MV-4-11 (cell line): ENCODE measurements at places on chromosomes 2 and 18.

- no peak for DNase-seq
Observed at GRCh38 chr2:181121996-181122395, 141.6 kb downstream of the UBE2E3 start.

DNA sequence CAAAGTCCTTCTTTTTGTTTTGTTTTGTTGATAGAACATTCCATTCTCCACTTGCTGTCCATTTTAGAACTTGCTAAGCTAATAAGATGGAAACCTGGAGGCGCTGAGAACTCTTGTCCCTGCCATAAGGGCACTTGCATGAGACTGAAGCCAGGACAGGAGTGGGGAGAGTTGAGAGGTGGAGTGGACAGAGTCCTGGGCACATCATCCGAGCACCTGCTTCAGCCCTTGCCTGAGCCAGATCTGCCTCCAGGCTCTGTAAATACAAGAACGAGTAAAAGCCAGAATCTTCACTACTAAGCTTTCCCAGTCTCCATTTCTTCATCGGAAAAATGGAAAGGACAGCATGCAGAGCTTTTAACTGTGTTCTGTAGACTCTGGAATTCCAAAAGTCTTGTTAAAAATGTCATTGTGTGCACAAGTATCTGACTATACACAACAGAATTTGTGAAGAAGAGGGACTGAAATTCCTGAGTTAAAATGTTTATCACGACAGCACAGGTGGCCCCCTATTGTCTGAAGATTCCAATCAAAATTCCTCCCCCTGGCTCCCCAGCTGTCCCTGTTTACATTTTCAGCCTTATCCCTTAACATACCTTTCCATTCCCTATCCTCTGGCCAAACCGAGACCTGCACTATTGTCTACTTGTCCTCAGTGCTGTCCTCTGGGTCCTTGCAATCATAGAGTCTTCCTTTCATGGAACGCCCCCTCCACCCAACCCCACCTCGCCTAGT lies 498.2 kb upstream of the TNP1 start:
- no peak for DNase-seq

- no peak for DNase-seq
Observed at GRCh38 chr2:120108049-120108448, 95.2 kb downstream of the EPB41L5 start.

GRCh38 chr2:239369631-239370161 lies 31.1 kb downstream of the HDAC4 start:
- DNase-seq = peak; percentile 91

- DNase-seq = no peak
Observed at GRCh38 chr2:160516547-160517365, 23.1 kb upstream of the RBMS1 start.

GRCh38 chr18:8889489-8889888 lies 184.1 kb downstream of the MTCL1 start:
- no peak for DNase-seq

DNA sequence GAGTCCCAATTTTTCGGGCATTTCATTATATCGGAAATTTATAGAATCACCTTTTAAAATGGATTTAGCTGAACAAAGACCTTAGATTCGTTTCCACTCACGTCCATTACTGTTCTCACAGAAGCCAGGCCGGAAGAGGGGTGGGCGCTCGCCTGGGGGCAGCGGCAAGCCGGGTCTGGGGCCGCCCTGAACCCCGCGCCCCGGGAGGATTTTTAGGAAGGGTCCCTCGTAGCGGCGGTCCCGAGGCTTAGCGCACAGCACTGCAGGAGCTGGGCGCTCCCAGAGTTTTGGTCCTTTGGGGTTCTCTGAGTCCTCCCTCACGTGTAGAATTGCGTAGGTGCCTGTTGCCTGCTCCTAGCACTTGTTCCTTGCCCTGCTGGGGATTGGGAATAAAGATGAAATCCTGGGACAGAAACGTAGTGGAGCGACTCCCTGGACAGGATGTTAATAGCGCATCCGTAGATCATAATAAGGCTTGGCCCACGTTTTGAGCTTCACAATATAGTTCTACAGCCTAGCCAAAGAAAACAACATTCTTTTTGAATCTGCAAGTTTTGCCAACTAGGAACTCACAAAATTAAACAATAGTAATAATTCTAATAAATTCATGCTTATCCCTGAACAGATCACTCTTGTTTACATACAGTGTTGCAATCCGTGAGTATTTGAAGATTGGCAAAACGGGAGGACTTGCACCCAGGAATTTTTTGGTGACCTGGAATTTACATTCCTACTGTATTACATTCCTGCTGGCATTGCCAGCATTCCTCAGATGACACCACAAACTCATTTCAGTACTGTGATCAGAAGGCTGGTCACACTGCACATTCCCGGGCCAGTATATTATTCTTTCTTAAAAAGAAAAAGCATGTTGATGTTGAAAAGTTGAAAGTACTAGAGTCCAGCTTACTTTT lies 875 bp downstream of the C18orf63 start:
- DNase-seq = no peak

DNA sequence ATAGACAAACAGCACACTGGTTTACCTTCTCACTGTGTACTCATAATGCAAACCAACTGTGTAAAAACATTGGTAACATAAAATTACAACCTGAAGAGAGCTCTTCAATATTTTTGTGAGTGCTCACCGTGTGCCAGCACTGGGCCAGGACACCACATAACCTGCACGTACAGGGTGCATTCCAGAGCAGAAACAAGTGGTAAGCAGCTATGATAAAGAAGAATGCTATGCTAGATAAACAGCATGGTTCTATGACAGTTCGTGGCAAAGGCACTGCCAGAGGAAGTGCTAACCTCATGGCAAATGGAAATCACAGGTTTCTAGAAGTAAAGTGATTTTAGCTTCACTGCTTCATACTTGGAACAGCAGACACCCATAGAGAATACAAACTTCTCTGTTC lies 343.5 kb downstream of the MTX2 start:
- no peak for DNase-seq

GRCh38 chr2:36951027-36951518 lies 15.3 kb downstream of the STRN start:
- no peak for DNase-seq

DNA sequence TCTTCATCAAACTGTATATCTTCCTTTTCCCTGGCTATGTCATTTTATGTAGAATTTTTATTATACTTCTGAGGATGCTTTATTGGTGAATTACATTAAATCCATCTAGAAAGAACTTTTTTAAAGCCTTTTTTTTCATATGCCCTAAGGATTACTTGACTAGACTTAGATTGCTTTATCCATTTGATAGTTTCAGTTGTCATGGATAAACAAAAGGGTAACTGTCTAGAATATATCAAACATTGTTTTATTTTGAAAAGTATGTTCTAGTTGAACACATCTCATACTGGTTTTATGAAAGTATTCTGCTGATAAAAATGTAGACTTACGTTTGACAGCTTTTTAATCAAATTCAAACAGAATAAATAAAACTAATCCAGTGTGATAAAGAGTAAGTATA lies 639.8 kb downstream of the ARHGAP15 start:
- DNase-seq = no peak

DNA sequence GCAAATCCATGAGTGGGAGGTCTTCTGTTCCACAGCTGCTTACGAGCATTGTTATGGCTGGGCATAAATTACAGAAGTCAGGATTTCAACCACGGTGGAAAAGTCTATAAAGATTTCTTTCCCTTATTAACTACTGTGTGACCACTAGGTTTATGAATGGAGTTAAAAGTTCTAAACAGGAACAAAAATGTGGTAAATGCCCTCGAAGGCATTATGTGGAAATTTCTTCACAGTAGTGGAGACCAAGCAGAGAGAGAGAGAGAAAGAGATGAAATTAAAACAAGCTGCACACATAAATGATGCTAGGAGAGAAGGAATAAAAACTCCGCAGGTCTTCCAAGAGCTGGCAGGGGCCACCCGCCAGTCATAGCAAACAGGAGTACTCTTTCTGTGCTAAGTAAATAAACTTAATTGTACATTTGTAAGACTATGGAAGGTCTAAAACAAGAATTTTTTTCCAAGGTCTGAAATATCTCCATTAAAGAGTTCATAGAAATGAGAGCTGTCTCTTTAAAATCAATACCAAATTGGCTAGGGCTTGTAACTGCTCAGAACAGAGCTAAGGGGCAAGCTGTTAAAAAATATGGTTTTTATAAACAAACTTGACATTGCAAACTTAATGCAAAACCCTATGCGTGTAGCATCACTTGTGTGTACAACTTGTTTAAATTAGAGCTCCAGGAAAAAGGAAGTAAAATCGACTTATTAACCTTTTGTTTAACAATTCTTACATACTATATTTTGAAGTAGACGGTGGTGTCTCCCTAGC lies 438.2 kb downstream of the MEIS1 start:
- peak; percentile 3 for DNase-seq

GRCh38 chr18:74234326-74235171 lies 57.2 kb downstream of the CYB5A start:
- peak; percentile 66 for DNase-seq

- DNase-seq = no peak
Observed at GRCh38 chr2:121644715-121645114, 4.5 kb downstream of the CLASP1 start.

DNA sequence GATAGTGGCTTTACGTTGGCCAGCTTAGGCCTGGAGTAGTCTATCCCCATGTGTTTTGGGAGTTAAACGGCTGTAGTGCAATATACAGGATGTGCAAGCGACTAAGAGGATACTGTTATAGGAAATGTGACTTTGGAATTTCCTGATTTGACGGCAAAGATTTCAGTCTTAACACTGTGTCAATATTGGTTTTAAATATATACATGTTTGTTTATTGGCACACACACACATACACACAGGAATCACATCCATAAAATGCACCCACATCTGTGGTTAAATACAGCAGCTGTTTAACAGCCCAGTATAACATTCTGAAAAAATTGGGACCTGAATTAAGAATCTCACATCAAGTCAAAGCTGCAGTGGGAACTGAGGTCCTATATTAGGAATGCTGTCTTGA lies 347.1 kb downstream of the TXNL1 start:
- DNase-seq = no peak

- DNase-seq = no peak
Observed at GRCh38 chr2:223744580-223744979, 92.8 kb downstream of the AP1S3 start.

- DNase-seq = no peak
Observed at GRCh38 chr18:64202863-64203262, 54.0 kb upstream of the LINC00305 start.

GRCh38 chr2:181817509-181817908 lies 74.0 kb upstream of the ITPRID2 start:
- DNase-seq = no peak

- DNase-seq = no peak
Observed at GRCh38 chr2:223740679-223741078, 96.7 kb downstream of the AP1S3 start.

GRCh38 chr18:48840491-48840877 lies 110.3 kb downstream of the SMAD7 start:
- DNase-seq = no peak

DNA sequence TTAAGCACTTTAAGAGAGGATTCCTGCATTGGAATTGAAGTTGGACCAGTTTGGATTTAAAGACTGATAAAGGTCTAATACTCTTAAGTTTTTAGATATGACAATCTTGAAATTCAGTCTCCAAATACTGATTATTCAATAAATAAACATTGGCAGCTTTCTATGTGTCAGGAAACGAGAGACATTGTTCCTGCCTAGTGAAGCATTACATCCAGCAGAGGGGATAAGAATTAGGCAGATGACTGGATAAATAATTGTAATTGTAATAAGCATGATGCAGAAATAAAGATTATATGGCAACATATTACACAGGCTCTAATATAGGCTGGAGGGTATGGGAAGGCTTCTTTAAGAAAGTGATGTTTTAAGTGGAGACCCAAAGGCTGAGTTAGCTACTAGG lies 226.5 kb upstream of the MMADHC start:
- DNase-seq = no peak

- DNase-seq = no peak
Observed at GRCh38 chr2:18903750-18904149, 314.4 kb upstream of the NT5C1B start.

DNA sequence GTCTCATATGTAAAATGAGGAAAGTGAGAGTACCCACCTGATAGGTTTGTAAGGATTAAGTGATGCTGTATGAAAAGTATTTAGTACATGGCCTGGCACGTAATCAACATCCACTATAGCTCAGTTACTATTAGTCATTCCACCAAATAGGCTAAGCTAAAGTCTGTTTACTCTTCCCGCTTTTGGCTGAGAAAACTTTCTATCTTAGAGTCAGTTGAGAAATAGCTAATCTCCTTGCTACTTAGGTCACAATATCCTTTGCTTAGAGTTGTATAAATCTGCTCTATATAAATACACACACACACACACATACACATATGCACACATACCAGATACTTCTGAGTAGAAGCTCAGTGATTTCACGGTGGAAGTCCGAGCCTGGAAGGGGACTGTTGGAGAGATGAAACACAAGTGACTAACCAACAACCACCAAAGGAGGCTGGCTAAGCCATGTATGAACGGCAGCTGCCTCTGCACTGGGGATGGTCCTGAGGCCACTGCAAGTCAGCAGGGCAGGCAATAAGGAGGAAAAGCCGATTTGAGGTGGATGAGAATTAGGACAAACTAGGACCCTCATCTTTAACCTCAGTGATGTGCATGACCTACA lies 104.6 kb upstream of the EPHA4 start:
- no peak for DNase-seq

DNA sequence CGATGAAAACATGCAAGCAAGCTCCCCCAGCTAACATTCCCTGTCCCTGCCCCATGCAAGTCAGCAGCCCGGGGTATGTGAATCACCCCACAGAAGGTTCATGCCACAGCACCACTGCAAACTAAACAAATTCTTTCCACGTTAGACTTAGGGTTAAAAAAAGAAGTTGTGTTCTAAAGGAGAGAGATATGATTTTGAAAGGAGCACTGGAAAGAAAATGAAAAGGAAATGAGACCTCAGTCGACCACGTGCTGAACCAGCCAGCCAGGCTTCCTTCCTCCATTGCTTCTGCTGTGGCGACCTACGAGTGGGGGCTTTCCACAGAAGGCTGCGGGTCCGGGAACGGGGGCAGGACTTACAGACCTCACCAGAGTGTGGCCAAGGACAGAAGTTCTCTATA lies 52.0 kb downstream of the ARL4C start:
- peak; percentile 53 for DNase-seq

- no peak for DNase-seq
Observed at GRCh38 chr2:31142110-31142509, 3.9 kb upstream of the GALNT14 start.

DNA sequence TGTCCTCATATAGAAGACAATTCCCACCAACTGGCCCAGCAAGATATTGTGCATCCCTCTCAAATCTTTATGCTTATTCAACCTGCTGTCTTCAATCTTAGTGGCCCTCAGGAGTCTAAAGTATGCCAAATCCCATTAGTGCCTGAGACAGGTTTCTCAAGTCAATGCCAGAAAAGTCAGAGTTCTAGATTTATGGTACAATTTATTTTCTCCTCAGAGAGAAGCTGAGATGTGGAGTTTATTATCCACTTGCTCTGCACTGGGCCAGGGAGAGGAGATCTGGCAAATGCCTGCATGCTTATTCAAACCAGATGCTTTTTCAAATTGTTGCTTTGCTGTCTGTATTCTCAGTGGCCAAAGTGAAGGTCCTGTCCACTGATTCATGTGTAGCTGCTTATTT lies 825.2 kb downstream of the METTL4 start:
- no peak for DNase-seq

- no peak for DNase-seq
Observed at GRCh38 chr2:52178845-52179244, 1146.9 kb upstream of the NRXN1 start.

- DNase-seq = no peak
Observed at GRCh38 chr18:79511671-79512301, 116.1 kb downstream of the NFATC1 start.
